IPS DF 6.9 (cell line): ENCODE measurements at places on chromosomes 1 and 21.

GRCh38 chr1:203462878-203463277 is 12.7 kb upstream of the PRELP start:
- DNase-seq: no peak

- DNase-seq: no peak
Observed at GRCh38 chr1:84257617-84258016, 43.9 kb upstream of the SAMD13 start.

- no peak for DNase-seq
Observed at GRCh38 chr1:157512036-157512969, 40.0 kb downstream of the FCRL5 start.

GRCh38 chr1:63987014-63987627 is 213.3 kb downstream of the ROR1 start:
- no peak for DNase-seq

GRCh38 chr1:234899041-234899729 is 229.5 kb downstream of the TOMM20 start:
- DNase-seq: no peak

GRCh38 chr1:175530183-175530582 is 213.2 kb downstream of the TNR start:
- DNase-seq: no peak

DNA sequence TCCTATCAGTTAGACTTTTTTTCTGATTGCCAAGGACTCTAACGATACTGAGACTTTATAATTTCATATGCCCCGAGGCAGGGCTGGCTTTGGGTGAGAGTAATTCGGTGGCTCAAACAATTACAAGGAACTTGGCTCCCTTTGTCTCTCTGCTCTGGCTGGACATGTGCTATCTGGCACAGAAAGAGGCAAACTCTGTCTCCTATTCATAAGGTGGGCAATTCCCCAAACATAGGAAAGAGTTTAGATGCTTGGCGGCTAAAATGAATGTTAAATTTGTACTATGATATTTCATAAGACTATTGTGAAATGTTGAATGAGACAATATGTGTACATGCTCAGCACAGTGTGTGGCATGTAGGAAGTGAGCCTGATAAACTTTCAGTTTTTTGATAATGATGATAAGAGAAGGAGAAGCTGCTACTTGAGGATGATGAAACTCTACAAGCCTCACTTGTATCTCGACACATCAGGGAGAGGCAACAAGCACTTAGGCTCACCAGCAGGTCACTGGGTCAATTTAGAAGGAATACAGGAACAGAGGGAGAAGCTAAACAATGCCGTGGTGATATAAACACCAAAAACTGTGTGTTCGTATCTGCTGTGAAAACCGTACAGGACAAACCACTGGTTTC is 12.6 kb upstream of the NTPCR start:
- DNase-seq: no peak

- no peak for DNase-seq
Observed at GRCh38 chr21:31744182-31744800, 12.4 kb upstream of the SCAF4 start.

DNA sequence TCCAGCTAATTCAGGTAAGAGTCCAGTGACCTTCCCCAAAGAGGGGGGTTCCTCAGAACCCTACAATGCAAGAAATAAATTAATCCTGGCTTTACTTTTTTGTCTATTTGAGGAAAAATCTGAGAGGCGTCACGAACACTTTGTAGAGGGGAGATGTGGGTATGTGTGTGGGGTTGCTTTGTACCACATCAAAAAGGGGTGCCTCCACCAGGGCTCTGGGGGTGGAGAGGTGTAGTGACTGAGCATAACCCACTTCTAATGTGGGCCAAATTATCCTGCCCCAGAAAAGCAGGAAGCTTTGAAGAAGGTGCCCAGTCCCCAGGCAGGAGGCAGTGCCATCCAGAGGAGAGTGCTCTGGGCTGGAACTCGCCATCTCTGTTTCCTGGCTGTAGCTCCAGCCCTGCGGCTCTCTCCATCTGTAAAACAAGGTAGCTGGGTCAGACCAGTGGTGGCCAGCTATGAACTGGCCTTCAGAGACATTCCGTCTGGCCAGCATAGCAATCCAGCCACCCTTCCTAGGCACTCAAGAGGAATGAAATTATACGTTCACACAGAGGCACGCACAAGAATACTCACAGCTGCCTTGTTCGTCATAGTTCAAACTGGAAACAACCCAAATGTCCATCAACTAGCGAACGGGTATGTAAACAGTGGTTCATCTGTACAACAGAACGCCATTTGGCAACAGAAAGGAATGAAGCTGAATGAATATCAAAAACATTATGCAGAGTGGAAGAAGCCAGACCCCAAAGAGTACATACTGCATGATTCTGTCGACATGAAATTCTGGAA is 45.4 kb upstream of the TNFRSF1B start:
- no peak for DNase-seq
